ENCODE measurements at places on chromosomes 7 and 10.

GRCh38 chr7:92875173-92875572 is 38.8 kb upstream of the CDK6 start:
- no peak for DNase-seq

DNA sequence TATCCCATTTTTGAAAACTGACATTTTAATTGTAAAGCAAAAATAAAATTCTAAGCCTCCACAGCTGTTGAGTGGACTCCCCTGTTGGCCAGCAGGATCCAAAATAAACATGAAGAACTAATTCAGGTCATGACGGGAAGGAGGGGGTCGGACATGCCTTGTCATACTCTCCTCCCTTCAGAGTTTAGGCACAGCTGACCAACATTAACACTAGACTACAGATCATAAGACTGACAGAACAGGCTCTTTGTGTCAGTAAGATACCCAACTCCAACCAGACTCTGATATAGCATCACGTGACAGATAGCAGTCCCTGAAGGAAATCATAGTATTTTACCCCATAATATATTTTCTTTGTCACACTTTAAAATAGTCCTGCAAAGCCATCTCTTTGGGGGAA is 20.9 kb upstream of the ZNF12 start:
- DNase-seq, result no peak

DNA sequence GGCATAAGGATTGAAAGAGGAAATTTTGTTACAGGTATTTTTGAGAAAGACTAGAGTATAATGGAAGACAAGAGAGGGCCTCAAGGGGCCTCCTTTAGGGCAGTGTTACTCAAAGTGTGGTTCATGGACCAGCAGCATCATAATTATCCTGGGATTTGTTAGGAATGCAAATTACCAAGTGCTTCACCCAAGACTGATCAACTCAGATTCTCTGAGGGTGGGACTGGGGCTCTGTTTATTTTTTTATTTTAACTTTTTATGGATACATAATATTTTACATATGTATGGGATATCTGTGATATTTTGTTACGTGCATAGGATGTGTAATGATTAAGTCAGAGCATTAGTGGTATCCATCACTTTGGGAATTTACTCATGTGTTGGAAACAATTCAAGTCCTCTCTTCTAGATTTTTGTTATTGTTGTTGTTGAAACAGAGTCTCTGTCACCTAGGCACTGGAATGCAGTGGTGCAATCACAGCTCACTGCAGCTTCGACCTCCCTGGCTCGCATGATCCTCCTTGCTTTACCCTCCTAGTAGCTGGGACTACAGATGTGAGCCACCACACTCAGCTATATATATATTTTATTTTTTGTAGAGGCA is 2.2 kb upstream of the KCTD7 start:
- no peak for DNase-seq

GRCh38 chr7:121003986-121004685 is 15.6 kb downstream of the CPED1 start:
- DNase-seq, result no peak

GRCh38 chr10:27399871-27400270 is 104.2 kb upstream of the RAB18 start:
- DNase-seq, result no peak

Measured in CMK (cell line).